Activated CD8-positive, alpha-beta memory T cell treated with anti-CD3 and anti-CD28 coated beads, Interleukin-2, amount 50 U/mL, for 48 hours (primary cell): ENCODE measurements at places on chromosomes 11 and 22.

- DNase-seq: no peak
Measured at GRCh38 chr11:119723243-119723951, 5.6 kb downstream of the NECTIN1 start.

DNA sequence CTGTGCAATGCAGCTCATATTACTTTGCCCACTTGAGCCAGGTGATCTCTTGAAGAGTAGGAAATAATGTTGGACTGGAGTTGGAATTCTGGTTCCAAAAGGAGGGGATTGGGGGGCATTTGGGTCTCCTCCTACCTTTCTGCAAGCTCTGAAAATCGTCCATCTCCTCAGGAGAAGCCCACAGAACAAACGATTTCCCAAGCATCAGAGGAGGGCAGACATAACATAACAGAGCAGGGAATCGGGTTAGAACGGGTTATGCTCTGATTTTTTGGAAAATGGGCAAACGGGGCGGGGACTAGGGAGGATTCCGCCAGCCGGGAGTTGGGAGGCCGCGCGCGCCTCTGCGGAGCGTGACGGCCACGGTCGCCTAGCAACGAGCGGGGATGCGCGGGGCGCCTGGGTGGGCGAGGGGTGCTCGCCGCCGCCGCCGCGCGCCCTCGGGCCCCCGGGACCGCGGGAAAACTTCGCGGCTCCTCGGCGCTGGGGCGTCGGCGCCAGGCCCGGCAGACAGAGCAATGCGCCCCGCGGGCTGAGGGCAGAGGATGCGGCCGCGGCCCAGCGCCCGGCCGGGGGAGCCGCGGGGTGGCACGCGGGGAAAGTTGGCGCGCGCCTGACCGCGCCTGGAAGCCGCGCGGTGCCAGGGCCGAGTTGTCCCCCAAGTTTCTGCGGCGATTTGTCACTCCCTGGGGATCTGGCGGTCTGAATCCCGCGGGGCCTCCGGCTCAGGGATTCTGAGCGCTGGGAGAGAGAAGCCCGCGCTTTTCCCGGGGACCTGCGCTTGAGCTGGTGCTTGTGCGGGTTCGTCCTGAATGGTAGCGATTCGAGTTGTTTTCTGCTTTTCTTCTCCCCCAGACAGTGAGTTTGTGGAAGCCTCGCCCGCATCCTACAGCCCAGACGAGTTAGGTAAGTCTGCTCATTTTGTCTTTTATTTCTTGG is 27.8 kb upstream of the AMOTL1 start:
- DNase-seq: no peak

GRCh38 chr22:46525389-46526243 is 11.8 kb downstream of the CELSR1 start:
- DNase-seq: no peak

DNA sequence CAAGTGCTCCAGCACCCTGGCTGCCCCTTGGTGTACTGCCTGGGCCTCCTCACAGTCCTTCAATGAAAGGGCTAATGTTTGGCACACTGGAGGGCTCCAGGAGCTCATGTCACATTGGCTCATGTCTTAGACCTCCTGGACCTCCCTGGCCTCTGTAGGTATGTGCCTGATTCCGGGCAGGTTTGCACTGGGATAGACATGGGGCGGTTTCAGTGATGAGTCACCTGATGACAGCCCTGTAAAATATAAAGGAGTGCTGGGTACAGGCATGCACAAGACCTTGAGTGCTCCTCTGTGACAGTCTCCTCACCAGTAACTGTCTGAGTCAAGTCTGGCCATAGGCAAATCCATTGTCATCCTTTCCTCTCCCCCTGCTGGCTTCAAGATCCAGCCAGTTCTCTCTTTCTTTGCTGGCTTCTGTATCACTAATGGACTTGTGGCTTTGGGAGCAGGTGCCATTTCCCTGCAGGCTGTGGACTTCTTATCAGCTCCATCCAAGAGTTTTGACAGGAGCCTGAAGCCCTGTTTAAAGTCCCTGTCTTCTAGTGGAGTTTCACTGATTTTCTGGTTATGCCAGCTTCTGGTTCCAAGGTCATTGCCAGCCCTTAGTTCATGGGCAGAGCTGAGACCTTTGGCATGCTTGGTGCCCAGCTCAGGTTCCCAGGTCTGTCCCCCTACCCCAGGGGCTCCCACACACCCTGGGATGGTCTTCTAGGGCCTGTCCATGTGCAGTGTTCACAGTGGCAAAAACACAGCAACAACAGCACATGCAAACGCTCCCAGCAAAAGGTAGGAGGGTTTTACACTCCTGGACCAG is 22.7 kb upstream of the P2RY2 start:
- peak; percentile 38 for DNase-seq

DNA sequence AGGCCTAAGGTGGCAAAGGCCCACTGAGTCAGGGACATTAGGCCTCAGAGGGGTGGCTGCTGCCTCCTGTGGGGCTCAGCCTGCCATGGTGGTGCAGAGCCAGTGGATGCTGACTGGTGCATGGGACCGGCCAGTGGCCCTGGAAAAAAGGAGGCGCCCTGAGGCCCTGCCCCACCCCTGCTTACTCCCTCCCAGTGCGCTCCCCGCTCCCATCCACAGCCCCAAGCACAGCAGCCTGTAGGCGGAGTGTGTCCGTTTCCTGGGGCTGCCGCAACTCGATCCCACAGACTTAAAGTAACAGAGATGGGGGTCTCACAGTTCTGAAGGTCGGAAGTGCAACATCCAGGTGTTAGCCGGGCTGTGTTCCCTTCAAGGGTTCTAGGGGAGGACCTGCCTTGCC is 38.4 kb upstream of the FADD start:
- no peak for DNase-seq

DNA sequence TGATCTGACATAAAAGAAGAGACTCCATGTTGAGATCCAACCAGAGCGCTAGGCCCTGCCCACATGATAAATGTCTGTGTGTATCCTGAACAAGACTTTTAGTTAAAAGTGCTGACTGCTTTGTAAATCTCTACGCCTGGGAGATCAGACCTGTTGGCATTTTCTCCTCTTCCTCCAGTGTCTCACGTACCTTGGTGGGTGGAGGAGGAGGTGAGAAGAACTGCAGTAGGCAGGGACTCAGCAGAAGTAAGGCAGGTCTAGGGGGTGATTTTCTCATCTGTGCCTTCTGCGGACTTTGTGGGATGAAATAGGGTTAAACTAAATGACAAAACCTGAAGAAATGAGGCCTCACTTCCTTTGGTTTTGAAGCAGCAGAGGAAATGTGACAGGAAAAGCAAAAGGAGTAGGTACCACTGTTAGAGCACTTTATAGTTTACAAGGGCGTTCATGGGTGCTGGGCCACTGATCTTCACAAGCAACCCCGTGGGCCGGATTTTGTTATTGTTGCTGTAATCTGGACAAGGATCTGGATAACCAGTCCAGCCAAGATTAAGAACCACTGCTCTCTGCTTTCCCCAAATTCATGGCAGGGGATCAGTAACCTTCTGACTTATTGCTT is 36.7 kb upstream of the PLET1 start:
- DNase-seq: no peak

GRCh38 chr22:17825876-17826550 is 51.7 kb upstream of the BID start:
- DNase-seq: no peak

- peak; percentile 81 for DNase-seq
Measured at GRCh38 chr22:46053563-46054090, 76.7 kb upstream of the WNT7B start.

DNA sequence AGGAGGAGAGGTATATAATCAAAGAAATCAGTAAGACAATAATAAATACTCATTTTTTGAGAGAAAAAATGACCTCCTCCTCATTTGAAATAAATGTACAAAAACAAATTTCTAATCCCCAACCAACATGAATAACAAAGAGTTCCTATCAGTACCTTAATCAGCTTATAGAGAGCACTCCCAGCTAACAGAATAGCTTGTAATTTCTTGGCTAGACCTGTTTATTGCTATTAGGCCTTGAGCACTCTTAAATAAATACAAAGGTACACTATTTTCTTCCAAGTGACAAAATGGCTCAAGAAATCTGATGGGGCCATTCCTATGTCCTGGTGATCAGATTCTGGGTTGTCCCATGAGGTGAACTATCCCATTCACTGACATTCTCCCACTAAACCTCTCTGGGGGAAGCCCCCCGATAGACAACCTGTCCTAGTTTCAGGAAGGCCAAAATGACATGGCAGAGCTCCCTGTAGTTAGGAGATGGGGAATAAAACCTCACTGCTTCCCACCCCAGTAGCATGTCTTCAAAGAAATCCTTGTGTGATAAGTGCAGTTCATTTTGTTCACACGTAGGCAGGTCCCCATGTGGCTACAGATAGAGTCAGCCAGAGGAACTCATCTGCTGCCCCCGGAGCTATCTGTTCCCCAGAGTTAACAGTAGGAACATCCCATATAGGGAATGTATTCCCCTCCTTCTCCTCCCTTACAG is 385.7 kb downstream of the SOX6 start:
- DNase-seq: no peak

DNA sequence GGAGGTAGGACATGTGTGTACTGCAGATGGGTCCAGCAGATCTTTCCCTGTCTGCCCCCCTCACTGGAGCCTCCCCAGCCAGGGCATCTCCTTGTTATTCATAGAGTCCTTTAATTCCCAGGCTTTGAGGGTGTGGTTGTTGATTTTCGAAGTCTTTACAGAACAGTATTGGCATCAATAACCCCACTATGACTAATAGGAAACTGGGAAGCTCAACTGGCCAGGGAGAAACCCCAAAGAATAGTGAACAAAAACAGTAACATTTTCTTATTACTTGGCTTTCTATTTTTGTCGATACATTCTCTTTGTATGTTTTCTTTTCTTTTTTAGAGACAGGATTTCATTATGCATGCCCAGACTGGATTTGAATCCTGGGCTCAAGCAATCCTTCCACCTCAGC is 57.9 kb downstream of the NF2 start:
- DNase-seq: no peak

DNA sequence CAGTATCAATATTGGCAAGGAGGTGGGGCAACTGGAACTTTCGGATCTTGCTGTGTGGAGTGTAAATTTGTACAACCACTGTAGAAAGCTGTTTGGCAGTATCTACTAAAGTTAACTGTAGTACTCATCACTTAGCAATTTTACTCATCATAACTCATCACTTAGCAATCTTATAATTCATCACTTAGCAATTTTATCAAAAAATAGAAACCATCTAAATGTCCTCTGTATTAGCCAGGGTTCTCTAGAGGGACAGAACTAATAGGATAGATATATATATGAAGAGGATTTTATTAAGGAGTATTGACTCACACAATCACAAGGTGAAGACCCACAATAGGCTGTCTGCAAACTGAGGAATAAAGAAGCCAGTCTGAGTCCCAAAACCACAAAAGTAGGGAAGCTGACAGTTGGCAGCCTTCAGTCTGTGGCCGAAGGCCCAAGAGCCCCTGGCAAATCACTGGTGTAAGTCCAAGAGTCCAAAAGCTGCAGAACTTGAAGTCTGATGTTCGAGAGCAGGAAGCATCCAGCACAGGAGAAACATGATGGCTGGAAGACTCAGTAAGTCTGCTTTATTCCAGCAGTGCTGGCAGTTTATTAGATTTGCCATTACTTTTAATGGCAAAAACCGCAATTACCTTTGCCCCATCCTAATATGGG is 92.9 kb upstream of the USP47 start:
- DNase-seq: no peak

DNA sequence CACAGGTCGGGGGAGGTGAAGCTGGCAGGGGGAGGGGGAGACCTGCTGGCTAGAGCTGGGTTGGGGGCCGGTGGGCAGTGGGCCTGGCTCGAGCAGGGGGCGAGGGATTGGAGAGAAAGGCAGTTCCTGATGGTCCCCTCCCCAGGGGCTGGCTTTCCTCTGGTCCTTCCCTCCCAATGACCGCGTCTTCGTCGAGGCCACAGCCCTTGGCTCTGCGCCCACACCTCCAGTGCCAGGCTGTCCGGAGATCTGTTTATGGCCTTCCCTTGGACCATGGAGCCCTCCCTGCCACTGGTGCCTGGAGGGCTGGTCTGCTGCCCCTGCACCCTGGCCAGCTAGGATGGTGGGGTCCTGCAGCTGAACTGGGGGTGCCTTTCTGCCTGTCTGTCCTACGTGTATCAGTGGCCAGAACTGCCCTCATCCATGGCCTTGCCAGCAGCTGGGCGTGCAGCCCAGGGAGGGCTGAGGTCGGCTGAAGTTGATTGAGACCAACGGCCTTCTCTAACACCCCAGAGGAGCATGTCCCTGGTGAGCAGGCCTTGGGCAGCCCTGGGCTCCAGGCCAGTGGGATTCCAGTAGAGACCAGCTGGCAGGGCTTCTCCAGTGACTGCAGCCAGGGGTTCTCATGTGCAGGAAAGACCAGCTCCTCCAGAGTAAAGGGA is 12.3 kb downstream of the TANGO2 start:
- DNase-seq: no peak

GRCh38 chr11:113393501-113393985 is 6.0 kb downstream of the ANKK1 start:
- DNase-seq: no peak

- DNase-seq: no peak
Measured at GRCh38 chr11:45665206-45665932, at the start of gene CHST1. Gene CHST1, minus strand, starts transcription at chr11:45665622. Its CDS starts 14,699 bp downstream, at chr11:45650923.

DNA sequence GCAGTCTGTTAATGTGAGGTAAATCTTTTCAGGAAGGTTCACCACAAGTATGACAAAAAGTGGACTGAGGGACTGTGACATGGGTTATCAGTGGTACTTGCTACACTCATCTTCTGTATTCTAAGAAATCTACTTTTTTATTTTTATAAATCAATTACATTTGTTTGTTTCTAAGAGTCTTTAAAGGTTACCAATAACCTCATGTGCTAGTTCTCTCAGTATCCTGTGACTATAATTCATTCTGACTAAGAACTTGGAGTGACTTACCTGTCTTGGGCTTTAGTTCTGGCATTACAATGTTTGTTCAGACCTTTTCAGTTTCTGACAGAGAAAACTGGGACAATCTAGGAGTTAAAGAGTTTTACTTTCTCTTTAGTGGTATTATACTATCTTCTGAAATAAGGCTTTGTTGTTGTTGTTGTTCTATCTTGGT is 108.4 kb downstream of the PDE3B start:
- no peak for DNase-seq

DNA sequence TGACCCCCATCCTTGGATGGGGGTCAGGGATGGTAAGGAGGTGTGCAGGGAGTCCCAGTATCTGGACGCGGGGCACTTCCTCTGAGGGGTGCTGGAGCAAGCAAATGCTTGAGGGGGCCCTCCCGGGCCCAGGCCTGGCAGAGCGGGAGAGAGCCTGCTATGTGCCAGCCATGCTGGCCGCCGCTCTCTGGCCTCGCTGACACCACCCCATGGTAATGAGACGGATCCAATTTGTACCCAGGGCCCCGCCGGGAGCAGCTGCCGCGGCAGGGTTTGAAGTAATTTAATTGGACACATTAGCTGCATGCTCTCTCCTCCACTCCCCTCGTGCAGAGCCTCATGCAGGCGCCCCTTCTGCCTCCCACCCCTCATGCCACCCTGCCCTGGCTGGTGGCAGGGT is 6.3 kb downstream of the SYT7 start:
- no peak for DNase-seq

DNA sequence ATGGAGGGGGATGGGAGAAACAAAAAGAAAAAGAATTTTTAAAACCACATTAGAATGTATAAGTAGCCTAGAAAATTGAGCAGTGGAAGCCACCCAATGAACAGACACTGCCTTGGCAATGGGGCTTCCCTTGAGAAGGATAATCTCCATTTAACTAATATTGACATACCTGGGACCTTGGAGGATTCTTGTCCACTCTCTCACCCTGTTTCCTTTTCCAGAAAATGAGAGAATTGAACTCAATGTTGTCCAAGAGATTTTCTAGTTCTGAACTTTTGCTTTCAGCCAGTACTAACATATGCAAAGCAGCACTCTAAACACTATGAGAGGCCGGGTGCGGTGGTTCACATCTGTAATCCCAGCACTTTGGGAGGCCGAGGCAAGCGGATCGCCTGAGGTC is 524 bp downstream of the MS4A8 start:
- no peak for DNase-seq
